ENCODE measurements at places on chromosomes 1 and 21.

DNA sequence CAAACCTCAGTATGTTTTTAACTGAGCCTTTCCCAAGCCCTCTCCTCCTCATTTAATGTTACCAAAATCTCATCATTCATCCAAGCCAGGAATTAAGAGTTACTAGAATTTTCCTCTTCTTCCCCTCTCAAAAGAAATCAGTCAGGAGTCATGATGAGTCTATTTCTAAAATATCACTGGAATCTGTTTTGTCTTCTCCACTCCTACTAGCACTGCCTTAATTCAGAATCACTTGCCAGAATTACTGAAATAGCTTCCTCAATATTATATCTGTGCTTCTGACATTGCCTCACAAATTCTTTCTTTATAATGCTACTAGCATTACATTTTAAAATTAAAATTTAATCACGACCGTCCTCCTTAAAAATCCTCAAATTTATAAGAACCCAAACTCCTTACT, 106.1 kb downstream of the PTGER3 start:
- DNase-seq, result no peak

DNA sequence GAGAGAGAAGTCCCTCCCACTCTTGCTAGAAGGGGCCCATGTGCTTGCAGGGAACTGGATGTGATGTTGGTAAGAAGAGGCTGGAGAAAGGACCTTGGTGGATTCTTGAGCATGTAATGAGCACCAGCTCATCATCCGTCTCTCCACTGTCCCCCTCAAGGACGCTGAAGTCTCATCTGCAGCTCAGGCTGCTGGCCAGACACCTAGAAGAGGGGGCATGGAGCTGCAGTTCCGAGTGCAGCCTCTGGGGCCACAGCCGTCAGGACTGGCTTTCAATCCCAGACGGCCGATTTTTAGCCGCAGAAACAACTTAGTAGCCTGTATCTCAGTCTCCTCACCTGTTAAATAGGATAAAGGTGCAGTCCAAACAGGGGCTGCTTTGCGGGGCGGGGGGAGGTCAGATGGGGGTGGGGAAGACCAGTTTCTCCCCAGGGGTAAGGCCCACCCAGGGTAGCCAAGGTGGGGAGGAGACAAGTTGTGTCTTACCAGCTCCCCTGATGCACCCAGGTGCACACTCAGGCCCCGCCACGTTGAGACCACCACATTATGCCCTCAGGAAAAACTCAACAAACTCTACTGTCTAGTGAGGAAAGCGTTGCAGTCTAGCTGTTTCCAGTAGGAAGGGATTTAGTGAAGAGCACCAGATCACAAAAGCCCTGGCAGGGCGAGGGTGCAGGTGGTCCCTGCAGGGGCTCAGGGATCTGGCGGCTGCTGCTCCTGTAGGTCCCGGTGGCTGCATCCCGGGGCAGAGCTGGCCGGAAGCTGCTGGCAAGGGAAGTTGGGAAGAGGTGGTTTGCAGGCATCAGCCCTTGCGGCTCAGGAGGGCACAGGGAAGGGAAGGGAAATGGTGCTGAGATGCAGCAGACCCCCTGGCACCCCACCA, 29.5 kb downstream of the LDLRAP1 start:
- DNase-seq, result peak; percentile 74

DNA sequence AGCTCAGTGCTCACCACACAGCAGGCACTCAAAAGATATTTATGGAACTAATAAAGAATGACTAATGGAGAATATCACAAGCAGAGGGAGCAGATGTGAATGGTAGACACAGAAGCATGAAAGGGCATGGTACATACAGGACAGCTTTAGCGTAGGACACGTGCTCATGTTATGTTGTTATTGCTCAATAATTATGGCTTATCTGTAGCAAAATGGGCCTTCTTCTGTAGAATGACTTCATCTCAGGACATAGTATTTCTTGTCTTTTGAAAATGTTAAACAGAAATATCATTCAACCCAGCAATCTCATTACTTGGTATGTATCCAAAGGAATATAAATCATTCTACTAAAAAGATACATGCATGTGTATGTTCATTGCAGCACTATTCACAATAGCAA, 58.9 kb upstream of the EXO1 start:
- DNase-seq, result no peak

DNA sequence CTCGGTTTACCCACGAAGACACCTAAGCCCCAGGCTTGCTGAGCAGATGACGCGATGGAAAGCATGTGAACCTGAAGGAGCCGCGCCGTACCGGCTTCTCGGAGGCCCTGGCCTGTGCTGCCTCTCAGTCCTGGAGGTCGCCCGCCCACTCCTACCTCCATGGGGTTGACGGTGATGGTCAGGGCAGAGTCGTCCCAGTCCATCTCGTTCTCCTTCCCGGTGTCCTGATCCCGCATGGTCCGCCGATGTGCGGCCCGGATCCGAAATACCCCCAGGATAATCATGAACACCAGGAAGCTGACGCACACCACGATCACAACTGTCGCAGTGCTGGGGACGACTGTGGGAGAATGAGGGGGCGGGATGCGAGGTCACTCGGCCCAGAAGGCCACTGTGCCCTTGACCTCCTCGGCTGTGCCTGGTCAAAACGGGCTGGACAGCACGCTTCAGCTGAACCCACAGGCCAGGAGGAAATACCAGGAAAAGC, 79.6 kb downstream of the PIK3CD start:
- no peak for DNase-seq

- peak; percentile 46 for DNase-seq
Measured at GRCh38 chr21:45534636-45535331, 7.5 kb downstream of the SLC19A1 start.

- no peak for DNase-seq
Measured at GRCh38 chr1:59643526-59643925, 171.2 kb upstream of the HOOK1 start.

- peak; percentile 59 for DNase-seq
Measured at GRCh38 chr21:17613242-17613676, 558 bp upstream of the BTG3 start.

Data from activated CD8-positive, alpha-beta memory T cell treated with anti-CD3 and anti-CD28 coated beads, Interleukin-2, amount 50 U/mL, for 48 hours (primary cell).